ENCODE measurements at places on chromosomes 2 and 18. TPM values are rescaled to one million over a fixed set of nuclear protein-coding genes. Genes with fewer than 3 reads are reported as not detected.
A peak's percentile ranks its signal among the peaks of the same experiment; 100 is the strongest.

The FBXO36 gene
- total RNA-seq, result 0.95 TPM

The PTH2R gene
- total RNA-seq, result 0.08 TPM

The GKN2 gene
- total RNA-seq, result not detected

The ACVR2A gene
- 12.3 TPM for total RNA-seq

The AQP12A gene
- not detected for total RNA-seq

The GPR35 gene
- 0.82 TPM for total RNA-seq

The CMPK2 gene
- total RNA-seq, result 3.4 TPM

The DCDC2C gene
- total RNA-seq, result not detected

The WNT10A gene
- total RNA-seq, result not detected

GRCh38 chr2:635687-636621, 41.3 kb downstream of the TMEM18 start:
- no peak for DNase-seq

DNA sequence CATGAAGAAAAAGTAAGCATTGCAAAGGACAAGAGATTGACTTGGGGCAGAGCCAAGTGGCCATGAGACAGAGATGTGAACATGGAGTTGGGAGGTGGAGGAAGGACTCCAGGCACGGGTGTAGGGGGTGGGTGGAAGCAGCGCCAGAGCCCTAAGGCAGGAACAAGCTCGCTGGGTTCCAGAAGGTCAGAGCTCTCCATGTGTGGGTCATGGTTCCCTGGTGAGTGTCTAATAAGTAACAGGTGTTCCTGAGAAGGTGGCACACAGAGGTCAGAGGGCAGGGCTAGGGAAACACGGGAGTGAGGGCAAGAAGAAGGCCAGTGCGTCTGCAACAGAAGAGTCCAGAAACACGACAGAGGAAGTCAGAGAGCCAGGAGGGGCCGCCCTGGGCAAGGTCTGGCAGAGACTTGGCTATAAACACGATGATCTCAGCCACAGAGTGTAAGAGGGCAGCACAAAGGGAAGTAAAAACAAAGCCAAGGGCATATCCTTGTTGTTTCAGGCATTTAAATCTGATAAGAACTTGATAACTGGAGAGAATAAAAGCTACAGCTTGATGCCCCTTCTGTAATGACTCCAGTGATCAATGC, 260.8 kb downstream of the TGIF1 start:
- DNase-seq, result peak; percentile 48

- no peak for DNase-seq
Measured at GRCh38 chr2:217903142-217903858, 99.5 kb downstream of the TNS1 start.

DNA sequence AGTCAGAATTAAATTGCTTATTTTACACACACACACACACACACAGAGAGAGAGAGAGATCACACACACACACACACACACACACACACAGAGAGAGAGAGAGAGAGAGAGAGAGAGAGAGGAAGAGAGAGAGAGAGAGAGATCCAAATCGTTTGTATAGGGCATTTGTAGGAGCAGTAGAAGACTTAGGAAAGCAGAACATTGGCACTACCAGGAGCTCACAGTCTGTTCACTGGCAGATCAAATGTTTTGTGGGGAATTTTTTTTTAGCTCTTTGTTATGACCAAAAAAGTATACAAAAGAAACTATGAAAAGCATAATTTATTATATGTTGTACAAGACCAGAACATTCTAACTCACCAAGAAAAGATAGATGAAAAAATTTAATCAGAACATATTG, 81.8 kb downstream of the MBD5 start:
- DNase-seq, result no peak

DNA sequence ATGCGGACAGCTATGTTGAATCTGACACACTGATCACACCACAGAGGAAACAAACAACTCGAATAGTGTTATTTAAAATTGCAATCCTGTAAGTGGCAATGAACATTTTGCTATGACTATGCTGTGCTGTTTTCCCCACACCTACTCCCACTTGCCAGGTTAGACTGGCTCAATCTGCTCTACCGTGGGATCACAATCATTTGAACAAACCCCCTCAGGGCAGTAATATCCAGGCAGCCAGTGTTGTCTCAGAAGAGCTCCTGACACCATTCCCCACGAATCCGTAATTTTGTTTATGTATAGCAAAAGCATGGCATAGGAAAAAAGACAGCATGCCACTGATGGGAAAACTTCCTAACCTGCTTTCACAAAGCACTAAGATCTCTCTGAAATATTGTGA, 284.3 kb downstream of the ERBB4 start:
- DNase-seq, result no peak

DNA sequence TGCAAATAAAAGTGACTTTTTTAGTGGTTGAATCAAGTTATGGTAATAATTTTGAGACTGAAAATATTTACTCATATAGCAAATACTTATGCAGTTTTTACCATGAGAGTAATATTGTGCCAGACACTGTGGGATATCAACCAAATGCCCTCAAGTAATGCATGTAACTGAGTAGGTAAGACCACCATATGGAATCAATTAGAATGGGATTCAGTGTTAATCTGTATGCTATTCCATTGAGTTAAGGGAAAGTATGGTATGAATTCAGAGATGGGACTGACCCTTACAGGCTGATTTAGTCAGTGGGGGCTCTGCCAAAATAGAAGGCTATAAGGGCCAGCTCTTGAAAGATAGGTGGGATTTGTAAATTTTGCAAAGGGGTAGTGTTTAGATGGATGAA, 131.6 kb downstream of the CCDC85A start:
- no peak for DNase-seq

DNA sequence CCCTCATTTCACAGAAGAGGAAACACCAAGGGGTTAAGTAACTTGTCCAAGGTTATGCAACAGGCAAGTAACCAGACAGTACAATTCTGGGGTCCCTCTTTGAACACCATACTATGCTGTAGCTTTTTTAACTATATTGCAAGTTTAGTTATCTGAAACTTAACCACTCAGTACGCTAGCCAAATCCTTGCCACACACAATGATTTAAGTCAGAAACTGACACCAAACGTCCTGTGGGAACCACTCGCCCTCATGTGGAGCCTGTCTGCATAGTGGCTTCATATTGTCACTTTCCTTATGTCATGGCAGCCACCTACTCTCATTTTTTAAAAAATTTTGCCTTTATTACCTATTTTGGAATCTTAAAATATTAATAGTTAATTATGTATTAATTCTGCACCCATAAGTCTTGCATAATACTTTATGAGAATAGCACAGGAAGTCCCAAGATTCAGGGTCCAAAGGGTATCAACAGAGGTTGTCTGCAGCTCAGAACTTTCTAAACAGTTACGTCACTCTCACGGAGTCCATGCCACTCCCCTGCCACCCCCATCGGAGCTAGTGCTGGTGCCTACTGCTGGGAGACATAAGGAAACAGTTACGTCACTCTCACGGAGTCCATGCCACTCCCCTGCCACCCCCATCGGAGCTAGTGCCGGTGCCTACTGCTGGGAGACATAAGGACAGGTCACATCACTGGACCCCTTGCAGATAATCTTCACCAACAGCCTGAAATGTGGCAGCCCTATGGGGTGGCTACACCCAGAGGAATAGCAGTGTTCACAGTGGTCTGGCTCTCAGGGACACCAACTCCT, 99.0 kb downstream of the L3MBTL4 start:
- no peak for DNase-seq

GRCh38 chr2:12163866-12164265, 417.4 kb downstream of the LPIN1 start:
- DNase-seq, result no peak

- no peak for DNase-seq
Measured at GRCh38 chr2:208565690-208566416, 159.3 kb downstream of the PTH2R start.

- DNase-seq, result no peak
Measured at GRCh38 chr2:7612969-7613368, 695.8 kb downstream of the RNF144A start.

DNA sequence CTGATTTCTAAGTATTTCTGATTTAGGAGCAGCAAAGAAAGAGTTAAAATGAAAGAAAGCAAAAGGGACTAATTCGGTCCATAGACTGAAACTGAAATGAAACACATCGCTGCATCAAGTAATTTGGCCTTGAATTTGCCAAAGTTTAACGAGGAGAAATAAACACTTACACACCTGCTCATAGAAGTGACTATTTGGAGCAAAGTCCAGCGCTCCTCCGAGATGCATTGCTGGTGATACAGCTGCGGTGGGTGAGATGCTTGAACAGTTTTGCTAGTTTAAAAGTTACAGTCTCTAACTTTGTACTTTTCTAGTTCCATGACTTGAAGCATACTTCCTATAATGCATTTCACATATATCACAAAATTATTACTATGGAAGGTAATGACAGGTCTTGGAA, 18.3 kb downstream of the GALR1 start:
- DNase-seq, result no peak

DNA sequence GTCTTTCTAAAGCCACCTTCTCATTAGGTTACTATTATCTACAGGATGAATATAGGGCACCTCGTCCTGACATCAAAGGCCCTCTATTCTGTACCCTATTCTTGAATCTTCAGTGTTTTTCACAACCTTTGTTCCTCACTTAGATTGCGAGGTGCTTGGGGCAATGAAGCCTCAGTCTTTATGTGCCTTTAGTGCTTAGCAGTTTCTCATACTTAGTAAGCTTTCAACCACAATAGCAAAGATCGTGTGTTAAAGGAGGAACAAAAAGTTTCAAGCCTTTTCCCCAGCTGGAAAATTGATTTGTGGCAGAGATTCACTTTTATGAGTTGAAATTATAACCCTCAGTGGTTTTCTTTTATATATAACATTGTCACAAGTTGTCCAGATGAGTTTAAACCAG, 226.9 kb downstream of the MYO3B start:
- DNase-seq, result no peak

GRCh38 chr2:189466046-189466445, 24.8 kb downstream of the WDR75 start:
- DNase-seq, result no peak

DNA sequence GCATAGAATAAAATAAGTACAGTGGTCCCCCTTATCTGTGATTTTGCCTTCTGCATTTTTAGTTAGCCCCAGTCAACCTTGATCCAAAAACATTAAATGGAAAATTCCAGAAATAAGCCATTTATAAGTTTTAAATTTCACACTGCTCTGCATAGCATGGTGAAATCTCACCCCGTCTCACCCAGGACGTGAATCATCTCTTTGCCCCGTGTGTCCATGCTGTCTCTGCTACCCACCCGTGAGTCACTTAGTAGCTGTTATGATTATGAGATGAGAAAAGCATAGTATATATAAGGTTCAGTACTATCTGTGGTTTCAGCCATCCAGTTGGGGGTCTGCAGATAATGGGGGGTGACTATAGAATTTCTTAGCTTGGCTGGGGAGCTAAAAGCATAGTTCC, 67.3 kb downstream of the RHBDD1 start:
- DNase-seq, result no peak

DNA sequence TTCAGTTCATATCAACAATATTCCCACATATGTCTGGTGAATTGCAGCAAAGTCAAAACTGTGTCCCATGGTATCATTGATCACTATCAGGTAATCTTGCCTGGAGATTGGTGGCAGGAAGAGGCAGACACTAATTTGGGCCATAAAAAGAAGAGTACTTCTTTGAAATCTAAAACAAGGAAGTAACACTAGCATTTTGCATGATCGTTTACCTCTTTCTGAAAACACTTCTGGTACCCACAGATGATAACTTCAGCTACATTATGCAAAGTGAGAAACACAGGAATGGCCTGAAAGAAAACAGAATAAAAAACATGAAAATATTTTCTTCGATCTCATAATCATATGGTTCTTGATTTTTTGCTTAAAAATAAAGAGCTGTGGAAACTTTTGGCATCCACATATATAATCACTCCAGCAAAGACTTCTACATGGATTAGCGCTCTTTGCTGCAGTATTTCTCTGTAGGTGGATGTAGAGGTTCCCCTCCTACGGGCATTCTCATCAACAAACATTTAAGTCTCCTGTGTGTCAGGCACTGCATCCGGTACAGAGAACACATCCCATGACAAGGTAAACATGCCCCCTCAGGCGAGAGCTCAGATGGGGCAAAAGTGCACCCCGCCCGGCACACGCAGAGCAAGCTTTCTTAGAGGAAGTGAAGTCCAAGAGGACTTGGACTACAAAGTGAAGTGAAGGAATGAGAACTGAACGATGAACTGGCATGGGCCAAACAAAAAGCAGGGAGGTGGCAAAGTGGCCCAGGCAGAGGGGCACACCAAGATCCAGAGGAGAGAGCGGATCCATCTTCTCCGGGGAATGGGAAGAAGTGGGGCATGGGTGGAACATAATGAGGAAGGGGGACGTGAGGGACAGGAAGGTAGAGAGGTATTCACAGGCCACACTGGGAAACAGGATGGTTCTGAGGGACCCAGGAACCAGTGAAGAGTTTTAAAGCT, 68.0 kb upstream of the RIOK3 start:
- no peak for DNase-seq

DNA sequence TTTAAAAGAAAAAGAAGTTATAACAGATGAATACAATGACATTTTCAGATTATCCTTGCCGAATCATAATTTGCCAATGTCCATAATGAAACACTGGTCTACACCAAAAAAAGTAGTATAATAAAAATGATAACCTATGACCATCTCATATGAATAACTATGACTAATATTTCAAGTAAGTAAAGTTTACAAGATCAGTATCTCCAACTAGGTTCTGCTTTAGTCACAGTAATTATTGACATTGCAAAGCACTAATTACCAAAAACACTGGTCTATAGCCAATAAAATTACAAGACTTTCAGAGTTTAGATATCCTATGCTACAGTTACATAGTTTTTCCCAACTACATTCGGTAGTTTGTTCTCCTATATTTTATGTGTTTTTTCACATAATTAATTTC, 136.7 kb downstream of the MEMO1 start:
- DNase-seq, result no peak

- DNase-seq, result no peak
Measured at GRCh38 chr18:36294031-36294430, 3.5 kb upstream of the FHOD3 start.

DNA sequence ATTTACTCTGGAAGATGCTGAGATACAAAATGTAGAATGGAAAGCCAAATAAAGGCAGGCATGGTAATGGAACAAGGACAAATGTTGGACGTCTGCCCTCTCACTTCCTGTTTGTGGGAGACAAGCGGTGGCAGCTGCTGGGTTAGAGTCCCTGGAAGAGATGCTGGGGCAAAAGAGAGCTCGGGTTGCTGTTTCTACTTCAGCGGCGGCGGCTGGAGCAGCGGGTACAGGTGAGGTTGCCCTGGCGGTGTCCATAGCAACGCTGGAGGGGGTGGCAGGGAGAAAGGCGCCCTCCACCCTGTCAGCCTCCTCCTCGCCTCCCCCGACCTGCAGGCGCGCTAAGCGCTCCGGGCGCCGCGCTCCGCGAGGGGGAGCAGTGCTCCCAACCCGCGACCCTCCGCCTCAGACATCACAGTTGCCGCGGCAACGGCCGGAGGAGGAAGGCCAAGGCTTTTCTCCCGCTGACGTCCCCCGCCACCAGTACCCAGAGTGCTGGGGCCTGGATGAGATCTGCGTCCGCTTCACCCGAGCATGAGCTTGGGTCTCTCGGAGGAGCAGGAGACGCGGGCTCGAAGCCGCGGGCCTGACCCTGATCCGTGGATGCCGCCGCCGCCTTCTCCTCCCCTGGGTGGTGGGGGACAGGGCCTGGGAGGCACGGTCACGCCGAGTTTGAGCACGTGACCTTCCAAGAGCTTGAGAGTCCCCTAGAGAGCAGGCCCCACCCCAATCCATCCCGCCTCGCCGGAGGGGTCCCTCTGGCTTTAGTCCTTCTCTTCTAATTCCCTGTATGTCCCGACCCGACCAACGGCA, 65.6 kb downstream of the NOL4 start:
- peak; percentile 10 for DNase-seq

GRCh38 chr2:50491541-50492476, 540.1 kb downstream of the NRXN1 start:
- DNase-seq, result no peak

- DNase-seq, result no peak
Measured at GRCh38 chr2:183812091-183812490, 687.8 kb downstream of the NUP35 start.

GRCh38 chr2:10447300-10447894, 730 bp downstream of the ODC1 start:
- DNase-seq, result no peak

All from psoas muscle (tissue), 8 donors.